Stimulated activated CD4-positive, alpha-beta T cell treated with anti-CD3 and anti-CD28 coated beads, Interleukin-1b, Interleukin-23, amount 100 ng/mL, for 48 hours (primary cell): ENCODE measurements at places on chromosomes 11 and 22.

DNA sequence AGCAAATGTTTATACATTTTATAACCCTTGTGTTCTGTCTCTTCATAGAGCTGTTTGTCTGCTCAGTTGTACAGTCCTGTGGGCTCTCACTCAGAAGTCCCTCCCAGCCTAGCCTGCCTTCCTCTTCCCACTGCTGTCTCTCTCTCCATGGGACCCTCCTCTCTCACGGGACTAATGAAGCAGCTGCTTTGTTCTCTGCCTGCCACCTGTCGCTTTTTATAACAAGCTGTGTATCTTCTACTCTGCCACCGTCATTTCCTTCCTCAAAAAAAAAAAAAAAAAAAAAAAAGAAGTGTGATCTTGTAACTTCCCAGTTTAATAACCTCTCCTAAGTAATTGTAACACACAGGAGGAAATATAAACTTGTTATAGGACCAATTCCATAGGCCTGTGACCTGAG lies 92.2 kb upstream of the ALKBH3 start:
- DNase-seq = no peak

GRCh38 chr22:27952779-27953178 lies 33.7 kb upstream of the PITPNB start:
- DNase-seq = no peak

- no peak for DNase-seq
These were observed 946.0 kb downstream of the FAM181B start for GRCh38 chr11:81787584-81788049.

- DNase-seq = no peak
These were observed 66.8 kb downstream of the LARGE1 start for GRCh38 chr22:33853200-33854097.

DNA sequence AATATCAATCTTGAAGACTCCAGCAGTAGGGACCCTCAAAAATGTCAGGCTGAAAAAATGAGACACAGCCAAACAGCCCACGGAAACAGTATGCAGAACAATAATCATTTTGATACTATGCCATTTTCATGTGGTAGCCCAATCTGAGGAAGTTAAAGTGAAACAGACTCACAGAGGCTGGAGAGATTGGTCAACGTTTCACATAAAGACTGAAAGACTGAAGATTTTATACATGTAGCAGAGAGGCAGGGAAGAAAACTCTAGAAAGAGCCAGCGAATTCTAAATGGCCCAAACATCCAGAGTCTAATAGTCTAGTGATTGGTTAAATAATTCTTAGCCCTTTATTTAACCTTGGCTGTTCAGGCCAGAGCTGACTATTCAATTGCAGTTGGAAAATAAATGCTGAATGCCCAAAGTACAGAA lies 49.4 kb downstream of the MAML2 start:
- DNase-seq = no peak

- DNase-seq = no peak
These were observed 92.6 kb downstream of the CTTN start for GRCh38 chr11:70490723-70491558.

- no peak for DNase-seq
These were observed 486.9 kb downstream of the MIAT start for GRCh38 chr22:27144321-27144720.

DNA sequence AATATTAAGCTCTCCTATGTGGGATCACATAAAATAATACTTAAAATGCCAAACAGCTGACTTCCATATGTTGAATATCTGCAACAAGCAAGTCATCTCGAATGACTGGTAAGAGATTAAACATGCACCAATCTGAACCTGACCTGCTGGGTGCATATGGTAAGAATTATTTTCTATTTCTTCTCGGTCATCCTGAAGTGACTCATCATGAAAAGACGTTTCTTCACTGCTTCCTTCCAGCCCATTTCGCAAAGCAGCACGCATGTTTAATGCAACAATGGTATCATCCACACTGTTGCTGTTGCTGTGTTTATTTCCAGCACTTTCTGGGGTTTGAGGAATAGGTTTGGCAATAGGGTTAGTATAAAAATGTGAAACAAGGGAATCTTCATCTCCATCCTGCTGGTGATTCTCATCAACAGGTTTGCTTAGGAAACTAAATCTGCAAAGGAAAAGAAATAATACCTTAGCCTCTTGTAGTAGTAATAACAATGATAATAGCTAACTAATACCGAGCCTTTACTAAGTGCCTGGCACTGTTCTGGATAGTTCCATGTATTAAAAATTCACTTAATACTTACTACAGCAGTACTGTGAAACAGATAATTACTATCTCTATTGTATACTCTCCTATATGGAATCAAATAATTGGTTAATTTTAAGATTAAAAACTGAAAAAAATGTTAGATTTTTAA lies 52.0 kb upstream of the CHRNA10 start:
- DNase-seq = no peak

GRCh38 chr11:124762105-124762623 lies at the start of gene ESAM:
Gene ESAM, minus strand, starts transcription at chr11:124762290. Its CDS starts 136 bp downstream, at chr11:124762154.
- peak; percentile 51 for DNase-seq

- DNase-seq = no peak
These were observed 624.4 kb downstream of the BRD1 start for GRCh38 chr22:49203091-49203858.

DNA sequence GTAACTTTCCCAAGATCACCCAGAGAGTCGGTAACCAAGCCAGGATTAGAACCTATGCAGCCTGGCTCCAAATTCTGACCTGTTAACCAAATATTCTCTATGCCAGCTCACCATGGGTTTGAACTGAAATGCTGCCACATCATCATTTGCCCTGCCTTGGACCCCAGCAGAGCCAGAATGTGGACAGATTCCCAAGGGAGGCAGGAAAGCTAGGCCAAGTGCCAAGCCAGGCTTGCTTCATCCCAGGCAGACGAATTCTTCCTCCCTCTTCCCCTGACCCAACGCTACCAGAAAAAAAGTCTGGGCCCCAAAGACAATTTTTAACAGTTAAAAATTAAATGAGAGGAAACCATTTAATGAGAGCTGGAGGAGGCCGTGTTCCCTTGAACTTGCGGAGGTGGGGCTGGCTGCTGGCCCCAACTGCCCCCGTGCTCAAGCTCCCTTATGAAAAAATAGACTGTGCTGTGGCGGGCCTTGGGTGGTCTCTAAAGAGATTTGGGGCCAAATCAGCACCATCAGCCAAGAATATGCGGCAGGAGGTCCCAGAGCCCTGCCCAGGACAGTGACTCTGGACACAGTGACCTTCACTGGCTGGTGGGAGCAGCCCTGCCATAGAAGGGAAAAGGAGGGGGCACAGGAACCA lies 184.1 kb upstream of the SYT13 start:
- DNase-seq = no peak

- no peak for DNase-seq
These were observed 12.2 kb downstream of the HPS5 start for GRCh38 chr11:18309691-18310090.

DNA sequence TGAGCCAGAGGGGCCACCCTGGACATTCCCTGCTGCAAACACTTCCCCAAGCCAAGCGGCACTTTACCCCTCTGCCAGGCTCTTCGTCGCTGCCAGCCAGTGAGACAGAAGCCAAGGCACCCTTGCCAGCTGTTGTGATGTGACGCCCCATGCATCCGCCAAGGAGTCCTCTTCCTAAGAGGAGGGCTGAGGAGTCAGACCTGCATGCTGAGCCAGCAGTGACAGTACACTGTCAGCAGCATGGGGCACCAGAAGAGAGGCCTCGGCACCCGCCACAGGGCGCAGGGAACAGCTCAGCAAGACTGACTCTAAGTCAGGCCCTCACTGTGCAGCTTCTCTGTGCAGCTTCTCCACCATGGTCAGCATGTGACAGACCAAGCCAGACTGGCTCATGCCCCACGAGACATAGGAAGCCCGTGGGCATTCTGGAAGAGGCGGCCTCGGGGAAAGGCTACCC lies 26.4 kb downstream of the VPS37C start:
- no peak for DNase-seq
